Suppressor macrophage treated with lipopolysaccharide for 1 hour (primary cell): ENCODE measurements at places on chromosomes 2 and 18.

GRCh38 chr18:44988821-44989587 lies 308.3 kb downstream of the SETBP1 start:
- no peak for DNase-seq

DNA sequence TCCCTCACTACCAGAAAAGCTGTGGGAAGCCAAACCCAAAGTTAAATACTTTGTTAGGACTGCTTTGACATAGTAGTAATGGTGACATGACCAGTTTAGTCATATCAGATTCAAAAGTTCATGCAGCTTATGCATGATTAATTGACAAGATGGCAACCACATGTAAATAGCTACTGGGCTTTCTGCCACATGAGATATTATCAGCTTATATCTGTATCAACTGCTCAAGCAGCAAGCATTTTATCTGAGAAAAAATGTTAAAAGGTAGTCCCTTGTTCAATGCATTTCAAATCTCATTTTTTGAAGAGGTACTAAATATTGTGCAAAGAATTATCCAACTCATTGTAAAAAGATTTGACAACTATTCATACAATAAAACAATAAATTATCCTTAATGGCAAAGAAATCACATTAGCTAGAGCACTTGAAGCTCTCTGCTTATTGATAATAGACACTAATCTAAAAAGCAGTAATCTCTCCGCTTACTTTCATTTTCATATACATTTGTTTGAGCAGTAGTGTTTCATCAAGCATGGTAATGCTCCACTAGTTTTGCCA lies 993.6 kb upstream of the NXPH2 start:
- DNase-seq, result no peak

DNA sequence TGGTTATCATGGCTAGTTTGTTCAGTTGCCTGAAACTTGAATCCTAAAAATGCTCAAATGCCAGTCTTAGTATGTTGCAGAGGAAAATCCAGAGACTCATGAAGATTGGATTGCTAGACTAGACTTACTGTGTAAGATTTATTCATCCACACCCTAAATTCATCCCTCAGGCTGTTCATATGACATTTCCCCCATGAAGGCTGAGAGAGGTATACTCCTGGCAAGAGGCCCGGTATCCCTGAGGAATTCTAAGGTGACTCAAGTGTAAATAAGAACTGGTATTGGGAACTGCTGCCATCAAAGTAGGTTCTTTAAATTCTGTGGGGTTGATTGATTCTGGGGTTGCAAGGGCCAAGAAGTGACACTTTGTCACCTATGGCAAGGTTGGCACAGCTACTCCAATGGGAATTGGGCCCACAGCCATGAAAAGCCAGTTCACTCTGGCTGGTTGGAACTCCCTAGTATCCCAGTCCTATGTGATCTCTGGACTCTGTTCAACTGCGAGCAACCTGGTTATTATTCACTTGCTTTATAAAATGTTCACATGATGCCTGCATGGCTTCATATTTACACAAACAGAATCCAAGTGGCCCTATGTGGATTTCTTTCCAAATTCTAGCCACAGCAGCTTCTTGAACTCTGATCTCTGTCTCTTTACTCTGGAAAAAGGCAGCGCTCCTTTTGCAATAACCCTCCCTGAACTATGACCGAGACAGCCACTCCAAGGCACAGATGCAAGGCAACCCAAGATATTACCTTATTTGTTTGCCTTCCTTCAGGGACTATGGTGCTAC lies 429.1 kb downstream of the CBLN2 start:
- DNase-seq, result no peak

DNA sequence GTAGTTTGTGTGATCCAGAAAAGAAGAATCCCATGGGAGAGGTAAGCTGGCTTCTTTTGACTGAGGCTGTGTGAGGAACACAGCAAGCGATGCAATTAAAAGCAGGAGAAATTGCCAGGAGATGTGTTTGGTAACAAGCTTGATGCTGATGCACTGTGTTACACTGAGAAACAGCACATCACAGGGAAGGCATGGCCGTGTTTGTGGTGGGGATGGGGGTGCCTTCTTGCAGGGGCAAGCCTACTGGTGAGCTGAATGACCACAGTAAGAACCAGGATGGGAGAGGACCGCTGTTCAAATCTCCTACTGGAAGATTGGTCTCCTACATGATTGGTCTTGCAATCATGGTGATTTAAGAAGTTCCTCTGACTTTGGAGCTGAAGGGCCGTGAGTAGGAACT lies 477.7 kb upstream of the HS6ST1 start:
- DNase-seq, result no peak

DNA sequence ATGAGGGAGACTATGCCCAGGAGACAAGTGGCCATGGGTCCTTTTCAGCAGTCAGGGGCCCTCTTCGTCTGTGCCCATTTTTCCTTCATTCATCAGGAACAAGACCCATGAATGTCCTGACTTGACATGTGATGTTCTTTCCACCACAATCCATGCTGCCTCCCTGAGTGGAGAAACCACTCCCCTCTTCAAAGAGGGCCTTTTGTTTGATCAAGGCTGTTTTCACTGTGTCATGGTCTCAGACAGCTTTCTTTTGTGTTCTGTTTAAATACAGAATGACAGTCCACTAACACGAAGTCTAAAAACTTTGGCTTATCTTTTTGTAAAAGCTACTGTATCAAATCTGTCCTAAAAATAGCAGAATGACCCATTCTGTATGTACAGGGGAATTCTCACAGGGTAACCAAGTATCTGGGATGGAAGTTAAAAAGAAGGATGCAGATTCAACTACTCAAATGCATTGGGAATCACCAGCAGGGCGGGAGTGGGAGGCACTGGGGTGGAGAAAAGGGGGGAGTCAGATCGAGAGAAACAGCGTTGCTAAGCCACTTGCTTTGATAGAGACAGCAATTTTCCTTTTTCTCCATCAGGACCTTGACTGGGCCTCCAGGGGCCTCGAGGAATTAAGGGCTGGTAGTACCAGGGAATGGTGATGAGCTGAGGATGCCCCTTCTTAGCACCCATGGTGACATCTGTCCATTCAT lies 13.9 kb downstream of the LRP2 start:
- no peak for DNase-seq

DNA sequence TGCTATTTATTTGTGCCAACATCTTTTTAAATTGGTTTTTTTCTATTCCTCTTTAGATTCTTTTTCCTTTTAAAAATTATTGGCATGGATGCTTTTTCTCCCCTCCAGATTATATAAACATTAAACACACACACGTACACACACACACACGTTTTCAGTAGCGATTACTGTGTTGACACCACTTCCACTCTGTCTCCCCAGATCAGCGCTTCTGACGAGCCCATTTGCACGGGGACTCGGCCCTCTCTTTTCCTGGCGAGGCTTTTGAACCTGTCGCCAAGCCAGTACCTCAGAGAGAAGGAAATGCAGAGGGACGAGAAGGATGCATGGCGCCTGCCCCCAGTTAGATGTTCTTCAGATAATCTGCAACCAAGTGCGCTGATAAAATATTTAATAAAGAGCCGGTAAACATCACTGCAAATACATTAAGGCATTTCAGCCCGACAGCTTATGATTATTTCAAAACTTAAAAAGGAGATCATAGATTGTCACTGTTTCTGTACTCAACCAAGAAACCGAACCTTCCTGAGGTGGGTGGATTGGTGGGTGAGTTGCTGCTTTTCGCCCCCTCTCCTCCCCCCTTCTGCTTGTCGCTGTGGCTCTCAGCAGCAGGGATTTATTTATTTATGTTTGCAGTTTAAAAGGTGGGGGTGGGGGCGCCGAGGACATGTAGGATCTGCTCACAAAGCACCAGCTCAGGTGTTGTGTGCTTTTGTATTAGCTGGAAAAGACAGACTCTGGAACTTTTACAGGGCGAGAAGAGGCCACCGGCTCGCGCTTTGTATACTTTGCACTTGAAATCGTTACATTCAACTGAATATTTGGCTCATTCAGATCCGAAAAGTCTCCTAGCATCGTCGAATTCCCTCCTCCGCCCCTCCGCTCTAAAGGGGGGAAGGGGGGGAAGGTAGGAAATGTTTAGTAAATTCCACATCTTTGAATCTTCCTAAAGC lies 787 bp upstream of the TBR1 start:
- DNase-seq, result no peak

GRCh38 chr2:111160758-111161157 lies 40.0 kb downstream of the BCL2L11 start:
- DNase-seq, result no peak

DNA sequence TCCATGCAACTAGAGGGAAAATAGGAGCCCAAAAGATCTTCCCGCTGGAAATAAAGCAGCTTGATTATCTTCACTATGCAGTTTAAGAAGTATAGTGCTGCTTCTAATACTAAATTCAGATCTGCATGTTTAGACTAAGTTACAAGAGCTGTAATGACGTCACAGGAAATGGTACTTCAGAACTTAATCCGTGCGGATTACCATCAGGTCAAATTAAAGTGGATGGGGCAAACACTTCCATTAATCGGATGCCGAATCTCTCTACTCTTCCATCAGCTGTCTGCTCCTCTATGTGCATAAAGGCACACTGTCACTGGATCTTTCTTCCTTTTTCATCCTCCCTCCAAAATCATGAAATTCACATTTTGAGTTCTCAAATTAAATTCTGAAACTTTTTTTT lies 52.6 kb downstream of the TRAPPC12 start:
- DNase-seq, result no peak

- DNase-seq, result no peak
Measured at GRCh38 chr18:50606609-50607008, 46.7 kb downstream of the MAPK4 start.

DNA sequence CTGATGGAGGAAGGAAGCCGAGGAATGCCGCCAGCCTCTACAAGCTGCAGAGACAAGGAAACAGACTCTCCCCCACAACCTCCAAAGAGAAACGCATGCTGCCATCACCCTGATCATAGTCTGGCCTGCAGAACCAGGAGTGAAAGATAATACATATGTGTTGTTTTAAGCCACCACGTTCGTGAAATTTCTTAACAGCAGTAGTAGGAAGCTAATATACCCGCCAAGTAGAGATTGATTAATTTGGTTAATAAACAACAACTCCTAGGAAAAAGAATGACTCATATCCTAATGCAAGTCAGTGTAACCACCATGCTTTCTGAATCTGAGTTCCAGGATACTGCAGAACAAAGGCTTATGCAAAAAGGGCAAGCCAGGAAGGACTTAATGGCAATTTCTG lies 36.6 kb downstream of the LONRF2 start:
- DNase-seq, result no peak

GRCh38 chr2:191679818-191680600 lies 2.1 kb downstream of the NABP1 start:
- DNase-seq, result peak; percentile 82

GRCh38 chr2:185456517-185456916 lies 282.1 kb upstream of the FSIP2 start:
- no peak for DNase-seq

- no peak for DNase-seq
Measured at GRCh38 chr2:10940596-10940995, 28.9 kb downstream of the KCNF1 start.

DNA sequence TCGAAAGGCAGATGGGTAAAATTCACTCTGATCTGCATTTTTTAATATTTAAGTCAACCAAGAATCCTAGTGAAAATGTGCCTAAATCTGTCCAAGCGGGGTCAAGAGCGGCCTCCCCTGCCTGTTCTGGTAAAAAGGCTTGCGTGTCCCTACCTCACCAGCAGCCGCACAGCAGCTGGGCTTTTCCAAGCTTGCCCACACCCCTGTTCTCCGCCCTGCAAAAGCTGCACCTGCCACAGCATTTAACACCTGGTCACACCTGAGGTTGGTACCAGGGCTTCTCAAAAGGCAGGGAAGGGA lies 25.8 kb upstream of the TMEM182 start:
- no peak for DNase-seq

GRCh38 chr2:96760036-96760985 lies at the start of gene CNNM4:
Gene CNNM4, plus strand, starts transcription at chr2:96760902. Its CDS starts 98 bp downstream, at chr2:96761000.
- peak; percentile 95 for DNase-seq

DNA sequence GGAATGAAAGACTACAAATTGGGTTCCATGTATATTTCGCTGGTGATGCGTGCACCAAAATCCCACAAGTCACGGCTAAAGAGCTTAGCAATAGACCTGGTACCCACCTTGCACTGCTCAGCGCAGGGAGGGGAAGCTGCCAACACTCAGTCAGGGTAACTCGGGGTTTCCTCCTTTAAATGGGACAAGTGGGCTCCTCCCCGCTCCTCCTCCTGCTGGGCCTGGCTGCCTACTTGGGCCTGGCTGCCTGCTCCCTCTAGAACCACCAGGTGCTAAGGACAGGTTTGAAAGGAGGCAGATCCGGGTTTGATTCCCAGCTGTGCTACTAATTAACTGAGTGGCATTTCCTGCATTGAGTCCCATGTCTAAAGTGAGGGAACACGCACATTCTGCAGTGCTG lies 23.4 kb downstream of the MYO7B start:
- DNase-seq, result no peak

GRCh38 chr2:5868931-5869330 lies 176.7 kb downstream of the SOX11 start:
- DNase-seq, result no peak

DNA sequence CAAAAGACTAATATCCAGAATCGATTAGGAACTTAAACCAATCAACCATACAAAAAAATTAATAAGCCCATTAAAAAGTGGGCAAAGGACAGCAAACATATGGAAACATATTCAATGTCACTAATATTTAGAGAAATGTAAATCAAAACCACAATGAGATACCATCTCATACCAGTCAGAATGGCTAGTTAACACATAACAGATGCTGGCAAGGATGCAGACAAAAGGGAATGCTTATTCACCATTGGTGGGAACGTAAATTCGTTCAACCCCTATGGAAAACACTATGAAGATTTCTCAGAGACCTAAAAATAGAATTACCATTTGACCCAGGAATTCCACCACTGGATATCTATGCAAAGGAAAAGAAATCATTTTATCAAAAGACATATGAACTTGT lies 468.2 kb upstream of the ST6GAL2 start:
- DNase-seq, result no peak

DNA sequence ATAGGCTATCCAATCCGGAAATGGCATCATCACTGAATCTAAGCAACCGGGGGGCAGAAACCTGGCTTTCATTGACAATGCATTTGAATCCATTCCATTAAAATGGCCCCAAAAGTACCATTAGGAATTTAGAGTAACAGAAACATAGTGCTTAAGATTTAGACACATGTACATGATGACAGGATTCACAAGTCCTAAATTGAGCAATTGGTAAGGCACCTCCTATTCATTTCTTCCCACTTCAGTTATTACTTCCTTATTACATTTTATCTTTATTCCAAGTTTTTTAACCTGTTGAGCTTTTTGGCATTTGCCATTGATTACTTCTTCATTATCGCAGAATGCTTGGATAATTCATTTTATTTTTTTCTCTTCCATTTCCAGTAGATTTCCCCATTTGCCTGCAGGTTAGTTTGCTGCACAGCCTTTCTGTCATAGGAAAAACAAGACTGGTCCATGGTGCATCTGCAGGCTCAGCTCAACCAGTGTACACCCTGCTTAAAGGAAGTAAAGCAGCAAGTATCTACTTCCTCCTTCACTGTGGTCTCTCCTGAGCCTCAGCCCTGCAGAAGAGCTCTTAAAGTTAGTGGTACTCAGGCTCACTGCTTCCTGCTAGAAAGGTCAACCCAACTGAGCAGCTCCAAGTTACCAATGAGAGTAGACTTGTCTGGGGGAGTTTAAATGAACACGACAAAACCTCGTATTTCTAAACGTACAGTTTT lies 89.2 kb downstream of the DOCK10 start:
- peak; percentile 67 for DNase-seq

GRCh38 chr2:37589298-37589697 lies 82.1 kb downstream of the CDC42EP3 start:
- DNase-seq, result peak; percentile 39

GRCh38 chr2:235541016-235541415 lies 47.2 kb downstream of the AGAP1 start:
- no peak for DNase-seq
